ENCODE measurements at places on chromosomes 13 and 19. TPM values are rescaled to one million over a fixed set of nuclear protein-coding genes. Genes with fewer than 3 reads are reported as not detected.
A peak's percentile ranks its signal among the peaks of the same experiment; 100 is the strongest.

- no peak overlapping the region for H3K27ac ChIP-seq
- no peaks in the 10 kb centered on the region for H3K27me3 ChIP-seq
- H3K4me3 ChIP-seq = no peak overlapping the region
Measured at GRCh38 chr13:50282016-50282415, 266.8 kb downstream of the KCNRG start.

- no peaks in the 10 kb centered on the region for H3K27me3 ChIP-seq
- no peaks in the 10 kb centered on the region for H3K36me3 ChIP-seq
- H3K4me3 ChIP-seq = no peak overlapping the region
Measured at GRCh38 chr19:16315825-16316505, 8.7 kb upstream of the KLF2 start.

CRB3 gene
- 1.2 TPM for total RNA-seq

TGDS gene
- 12.9 TPM for total RNA-seq

DNA sequence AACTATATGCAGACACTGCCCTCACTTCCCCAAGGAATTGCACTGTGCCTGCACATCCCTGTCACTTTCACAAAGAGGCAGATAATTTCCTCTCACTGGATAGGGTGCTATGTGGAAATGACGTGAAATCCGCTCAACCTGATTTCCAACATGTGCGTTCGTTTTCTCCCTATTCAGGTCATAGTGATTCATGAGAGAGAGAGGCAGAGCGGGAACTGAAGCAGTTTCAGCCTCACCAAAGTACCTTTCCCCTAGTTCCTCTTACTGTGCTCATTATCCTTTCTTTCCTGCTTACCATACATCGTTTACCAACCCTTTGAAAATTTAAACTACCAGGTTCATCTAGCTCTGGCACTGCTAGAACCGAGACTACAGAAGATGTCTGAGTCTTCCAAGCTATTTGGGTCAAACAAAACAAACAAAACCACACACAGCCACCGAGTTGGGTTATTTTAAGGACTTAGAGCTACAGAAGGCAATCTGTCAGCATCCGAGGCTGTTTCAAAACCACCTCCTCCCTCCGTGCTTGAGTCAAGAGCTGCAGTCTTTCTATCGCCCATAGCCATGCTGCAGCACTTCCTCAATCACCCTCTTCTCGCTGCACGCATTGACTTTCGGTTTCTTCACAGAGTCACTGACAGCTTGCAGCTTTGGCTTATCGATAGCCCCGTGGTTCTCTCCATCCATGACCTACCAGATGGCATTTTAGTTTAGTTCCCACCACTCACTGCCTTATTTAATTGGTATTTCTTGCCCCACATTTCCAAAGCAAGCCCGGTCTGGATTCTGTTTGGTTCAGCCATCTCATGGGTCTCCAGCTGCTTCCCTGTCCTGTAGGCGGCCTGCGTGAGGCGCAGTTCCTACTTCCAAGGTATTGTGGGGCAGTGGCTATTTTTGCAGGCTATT lies 1395.8 kb downstream of the EFNB2 start:
- H3K36me3 ChIP-seq = no peaks in the 10 kb centered on the region
- peak overlapping the region; percentile 82 for H3K27ac ChIP-seq
- H3K4me3 ChIP-seq = peak overlapping the region; percentile 34

DOCK9 gene
- 47.5 TPM for total RNA-seq

VSTM2B gene
- total RNA-seq = not detected

DNA sequence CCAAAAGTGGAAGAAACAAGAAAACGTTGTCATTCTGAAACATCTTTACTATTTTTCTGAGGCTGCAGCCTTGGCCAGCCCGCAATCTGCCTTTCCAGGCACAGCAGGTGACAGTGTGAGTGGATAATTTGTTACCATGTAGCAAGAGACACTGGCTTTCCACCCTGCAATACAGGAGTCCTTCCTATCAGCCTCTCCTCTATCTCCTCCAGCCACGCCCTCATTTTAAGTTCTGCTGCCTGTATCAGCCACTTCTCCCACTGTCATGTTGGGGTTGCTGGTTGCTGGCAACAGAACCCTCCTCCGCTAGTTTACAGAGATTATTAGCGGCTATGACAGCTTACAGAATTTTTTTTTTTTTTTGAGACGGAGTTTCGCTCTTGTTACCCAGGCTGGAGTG lies 7.7 kb upstream of the LGALS7 start:
- no peak overlapping the region for H3K4me3 ChIP-seq
- H3K4me1 ChIP-seq = no peaks in the 10 kb centered on the region
- H3K36me3 ChIP-seq = no peaks in the 10 kb centered on the region
- DNase-seq = no peak
- no peaks in the 10 kb centered on the region for H3K27me3 ChIP-seq

- H3K4me1 ChIP-seq = peaks cover 58% of the 10 kb centered on the region
- H3K27ac ChIP-seq = peak overlapping the region; percentile 76
- no peaks in the 10 kb centered on the region for H3K27me3 ChIP-seq
- H3K36me3 ChIP-seq = no peaks in the 10 kb centered on the region
- peak overlapping the region; percentile 77 for H3K4me3 ChIP-seq
Measured at GRCh38 chr19:49361438-49362047, 673 bp downstream of the TEAD2 start.

- H3K36me3 ChIP-seq = no peaks in the 10 kb centered on the region
- no peak overlapping the region for H3K27ac ChIP-seq
- no peak overlapping the region for H3K4me3 ChIP-seq
- no peaks in the 10 kb centered on the region for H3K27me3 ChIP-seq
- H3K4me1 ChIP-seq = no peaks in the 10 kb centered on the region
Measured at GRCh38 chr13:107076801-107077200, 508.9 kb upstream of the ARGLU1 start.

APC2 gene
- total RNA-seq = 0.56 TPM

IGLON5 gene
- total RNA-seq = not detected

- H3K4me1 ChIP-seq = no peaks in the 10 kb centered on the region
- no peaks in the 10 kb centered on the region for H3K36me3 ChIP-seq
- DNase-seq = no peak
- peak overlapping the region; percentile 14 for H3K27ac ChIP-seq
- no peak overlapping the region for H3K4me3 ChIP-seq
- H3K27me3 ChIP-seq = no peaks in the 10 kb centered on the region
Measured at GRCh38 chr19:9945319-9945966, 9.1 kb upstream of the OLFM2 start.

COL4A1 gene
- total RNA-seq = 670 TPM

ZNF835 gene
- total RNA-seq = 4.4 TPM

DNA sequence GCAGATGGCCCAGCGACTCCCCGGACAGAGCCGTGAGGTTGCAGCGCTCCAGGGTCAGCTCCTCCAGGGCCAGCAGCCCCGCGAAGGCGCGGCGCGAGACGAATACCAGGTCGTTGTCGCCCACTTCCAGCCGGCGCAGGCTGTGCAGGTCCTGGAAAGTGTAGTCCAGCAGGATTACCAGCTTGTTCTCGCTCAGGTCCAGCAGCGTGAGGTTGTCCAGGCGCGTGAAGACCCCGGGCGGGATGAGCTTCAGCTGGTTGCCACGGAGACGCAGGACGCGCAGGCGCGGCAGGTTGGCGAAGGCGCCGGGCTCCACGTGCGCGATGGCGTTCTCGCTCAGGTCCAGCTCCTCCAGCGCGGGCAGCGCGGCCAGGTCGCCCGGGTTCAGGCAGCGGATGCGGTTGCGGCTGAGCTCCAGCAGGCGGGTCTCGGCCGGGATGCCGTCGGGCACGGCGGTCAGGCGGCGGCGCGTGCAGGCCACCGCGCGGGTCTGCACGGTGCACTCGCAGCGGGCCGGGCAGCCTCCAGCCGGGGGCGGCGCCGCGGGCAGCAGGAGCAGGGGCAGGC lies 9.3 kb upstream of the PEAK3 start:
- peak; percentile 85 for DNase-seq
- H3K4me1 ChIP-seq = peaks cover 37% of the 10 kb centered on the region
- peaks cover 43% of the 10 kb centered on the region for H3K27me3 ChIP-seq
- peak overlapping the region; percentile 86 for H3K4me3 ChIP-seq
- H3K27ac ChIP-seq = no peak overlapping the region

RUBCNL gene
- total RNA-seq = 40.1 TPM

- H3K36me3 ChIP-seq = no peaks in the 10 kb centered on the region
- no peak overlapping the region for H3K27ac ChIP-seq
- no peaks in the 10 kb centered on the region for H3K4me1 ChIP-seq
- no peaks in the 10 kb centered on the region for H3K27me3 ChIP-seq
Measured at GRCh38 chr13:35599384-35599783, 122.9 kb upstream of the MAB21L1 start.

DIAPH3 gene
- 1.4 TPM for total RNA-seq

DNA sequence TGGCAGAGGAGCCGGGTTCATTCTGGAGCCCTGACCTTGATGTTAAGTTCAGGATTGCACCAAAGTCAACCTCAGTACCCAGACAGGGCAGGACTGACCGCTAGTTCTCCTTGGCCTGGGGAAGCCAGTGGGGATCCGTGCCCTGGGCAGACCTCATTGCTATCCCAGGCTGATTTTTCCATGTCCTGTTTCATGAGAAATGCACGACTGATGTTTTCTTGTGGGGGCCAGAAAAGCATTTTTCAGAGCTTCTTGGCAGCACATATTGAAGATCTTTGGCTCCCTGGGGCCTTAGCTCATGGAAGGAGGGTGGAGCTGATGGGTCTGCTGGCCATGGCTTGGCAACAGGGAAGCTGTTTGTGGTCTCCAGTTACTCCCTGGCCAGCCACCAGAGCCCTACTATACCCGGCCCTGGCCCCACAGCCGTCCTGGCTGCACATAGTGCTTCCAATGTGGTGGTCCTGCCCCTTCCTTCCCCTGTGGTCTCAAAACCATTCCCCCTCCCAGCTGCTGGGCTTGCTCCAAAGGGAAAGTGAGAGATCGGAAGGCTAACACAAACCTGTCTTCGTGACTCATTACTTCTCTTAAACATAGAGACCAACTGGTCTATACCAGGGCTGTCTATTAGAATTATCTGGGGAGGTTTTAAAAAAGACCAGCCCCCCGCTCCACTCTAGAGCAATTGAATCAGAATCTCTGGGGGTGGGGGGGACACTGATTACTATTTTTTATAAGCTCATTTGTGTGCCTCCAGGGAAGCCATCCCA lies 11.2 kb downstream of the IL17D start:
- H3K27me3 ChIP-seq = peaks cover 4% of the 10 kb centered on the region
- DNase-seq = no peak
- H3K36me3 ChIP-seq = no peaks in the 10 kb centered on the region
- no peak overlapping the region for H3K4me3 ChIP-seq
- H3K27ac ChIP-seq = no peak overlapping the region

CYP2A6 gene
- not detected for total RNA-seq

DNA sequence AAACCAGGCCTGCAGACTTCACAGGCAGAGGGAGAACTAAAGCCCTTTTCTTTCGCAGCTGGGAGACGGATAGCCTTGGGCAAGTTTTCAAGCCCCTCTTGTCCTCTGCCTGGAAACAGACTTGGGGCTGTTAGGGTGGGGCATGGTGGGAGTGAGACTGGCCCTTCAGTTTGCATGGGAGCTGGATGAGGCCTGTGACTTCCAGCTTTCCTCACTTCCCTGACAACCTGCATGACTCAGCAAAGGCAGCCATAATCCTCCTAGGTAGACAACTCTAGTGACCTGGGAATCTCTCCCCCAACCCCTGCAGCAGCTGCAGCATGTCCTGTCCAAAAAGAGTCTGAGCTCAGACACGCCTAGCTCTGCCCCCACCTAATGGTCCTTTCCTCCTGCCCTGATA lies 93.0 kb downstream of the POSTN start:
- H3K4me1 ChIP-seq = no peaks in the 10 kb centered on the region
- no peak for DNase-seq
- H3K4me3 ChIP-seq = no peak overlapping the region
- H3K27ac ChIP-seq = no peak overlapping the region
- H3K36me3 ChIP-seq = no peaks in the 10 kb centered on the region

IGFL1 gene
- total RNA-seq = not detected

DNA sequence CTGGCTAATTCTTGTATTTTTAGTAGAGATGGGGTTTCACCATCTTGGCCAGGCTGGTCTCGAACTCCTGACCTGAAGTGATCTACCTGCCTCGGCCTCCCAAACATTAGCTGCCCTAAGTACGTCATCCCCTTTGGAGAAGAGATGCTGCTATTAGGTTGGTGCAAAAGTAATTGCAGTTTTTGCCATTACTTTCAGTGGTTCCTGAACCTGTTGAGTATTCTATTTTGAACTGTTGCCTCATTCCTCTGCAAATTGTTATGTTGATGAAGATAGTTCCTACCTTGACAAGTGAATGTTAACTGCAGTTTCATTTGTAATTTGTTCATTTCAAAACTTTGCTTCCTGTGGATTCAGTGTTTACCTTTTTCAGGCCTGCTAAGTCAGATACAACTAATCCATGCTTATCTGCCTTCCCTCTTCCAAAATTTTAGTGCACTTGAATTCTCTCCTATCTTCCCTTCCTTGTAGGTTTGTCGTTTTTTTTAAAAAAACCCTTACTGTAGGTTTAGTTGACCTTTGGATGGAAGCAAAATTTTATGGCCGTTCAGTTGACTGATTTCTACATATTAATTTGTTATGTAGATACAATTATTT lies 24.0 kb downstream of the ZMYM2 start:
- H3K4me3 ChIP-seq = no peak overlapping the region
- no peaks in the 10 kb centered on the region for H3K27me3 ChIP-seq
- no peak for DNase-seq
- H3K36me3 ChIP-seq = peaks cover 7% of the 10 kb centered on the region
- H3K4me1 ChIP-seq = no peaks in the 10 kb centered on the region

GRCh38 chr13:51553531-51553930 lies 30.7 kb upstream of the WDFY2 start:
- no peak for DNase-seq
- no peaks in the 10 kb centered on the region for H3K27me3 ChIP-seq

- no peak overlapping the region for H3K4me3 ChIP-seq
- no peaks in the 10 kb centered on the region for H3K4me1 ChIP-seq
- H3K27ac ChIP-seq = no peak overlapping the region
- no peaks in the 10 kb centered on the region for H3K27me3 ChIP-seq
- DNase-seq = no peak
Measured at GRCh38 chr13:82800391-82800790, 1081.9 kb downstream of the SLITRK1 start.

DNA sequence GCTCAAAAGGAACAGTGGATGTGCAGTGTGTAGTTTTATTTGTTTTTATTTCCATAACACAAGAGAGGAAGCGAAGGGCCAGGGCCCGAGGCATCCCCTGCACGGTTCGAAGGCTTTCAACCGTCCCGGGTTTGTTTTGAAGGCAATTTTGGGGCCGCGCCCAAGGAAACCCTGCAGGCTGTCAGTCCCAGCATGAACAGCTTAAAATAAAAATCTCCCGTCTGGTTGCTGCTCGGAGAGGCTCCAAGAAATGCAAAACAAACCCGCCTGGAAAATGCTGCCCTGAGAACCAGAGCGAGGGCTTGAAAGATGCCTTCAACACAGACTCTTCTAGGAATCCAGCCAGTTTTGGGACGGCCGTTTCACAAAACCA lies 16.0 kb downstream of the LSM4 start:
- no peaks in the 10 kb centered on the region for H3K27me3 ChIP-seq
- no peak overlapping the region for H3K4me3 ChIP-seq
- peaks cover 98% of the 10 kb centered on the region for H3K4me1 ChIP-seq
- peak; percentile 80 for DNase-seq
- H3K36me3 ChIP-seq = peaks cover 16% of the 10 kb centered on the region

DNA sequence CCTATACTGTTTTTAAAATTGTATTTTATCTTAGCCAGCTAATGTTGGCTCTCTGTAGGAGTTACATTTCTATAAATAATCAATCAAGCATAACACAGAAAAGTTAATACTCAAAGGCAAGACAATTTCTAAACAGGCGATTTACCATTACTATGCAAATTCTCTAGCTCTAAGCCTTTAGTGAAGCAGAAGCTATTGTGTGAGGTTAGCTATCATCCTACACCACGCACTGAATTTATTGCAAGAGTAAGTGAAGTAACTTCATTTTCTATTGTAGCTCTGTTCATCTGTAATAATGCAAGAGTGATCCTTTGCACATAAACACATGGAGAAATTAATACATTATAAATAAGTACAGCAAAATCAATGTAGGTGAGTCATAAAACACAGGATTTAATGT lies 439.3 kb downstream of the PCDH9 start:
- H3K36me3 ChIP-seq = no peaks in the 10 kb centered on the region
- no peak for DNase-seq
- no peak overlapping the region for H3K27ac ChIP-seq
- H3K4me1 ChIP-seq = no peaks in the 10 kb centered on the region
- no peak overlapping the region for H3K4me3 ChIP-seq

Data from spleen (tissue), 13 donors.